ENCODE measurements at places on chromosomes 1 and 21.

DNA sequence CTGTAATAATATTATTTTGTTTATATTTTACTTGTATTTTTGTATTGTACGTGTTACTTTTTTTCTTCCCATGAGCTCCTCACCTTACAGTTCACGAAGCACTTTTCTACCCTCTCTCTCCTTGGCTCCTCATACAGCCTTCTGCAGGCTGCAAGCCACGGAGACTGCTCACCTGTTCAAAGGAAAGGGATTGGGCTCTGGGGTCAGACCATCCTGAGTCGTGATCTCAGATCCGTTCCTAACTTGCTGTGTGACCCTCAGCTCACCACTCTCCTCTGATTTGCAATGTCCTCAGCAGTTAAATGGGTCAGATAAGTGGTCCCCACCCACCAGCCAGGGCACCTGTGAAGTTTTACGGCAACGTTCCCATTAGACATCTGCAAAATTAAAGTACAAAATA lies 54.1 kb downstream of the VWA5B1 start:
- DNase-seq = no peak

DNA sequence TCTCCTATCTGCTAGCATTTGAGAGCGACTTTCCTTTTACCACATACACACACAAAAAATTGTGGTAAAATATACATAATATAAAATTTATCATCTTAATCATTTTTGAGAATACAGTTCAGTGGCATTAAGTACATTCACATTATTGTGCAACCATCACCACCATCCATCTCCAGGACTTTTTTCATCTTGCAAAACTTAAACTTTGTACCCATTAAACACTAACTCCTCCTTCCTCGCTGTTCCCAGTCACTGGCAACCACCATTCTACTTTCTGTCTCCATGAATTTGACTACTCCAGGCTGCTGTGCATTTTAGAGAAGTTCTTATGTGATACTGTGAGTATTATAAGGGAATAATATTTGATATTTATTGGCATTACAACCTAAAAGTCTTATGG lies 181.3 kb downstream of the C1orf21 start:
- DNase-seq = no peak

DNA sequence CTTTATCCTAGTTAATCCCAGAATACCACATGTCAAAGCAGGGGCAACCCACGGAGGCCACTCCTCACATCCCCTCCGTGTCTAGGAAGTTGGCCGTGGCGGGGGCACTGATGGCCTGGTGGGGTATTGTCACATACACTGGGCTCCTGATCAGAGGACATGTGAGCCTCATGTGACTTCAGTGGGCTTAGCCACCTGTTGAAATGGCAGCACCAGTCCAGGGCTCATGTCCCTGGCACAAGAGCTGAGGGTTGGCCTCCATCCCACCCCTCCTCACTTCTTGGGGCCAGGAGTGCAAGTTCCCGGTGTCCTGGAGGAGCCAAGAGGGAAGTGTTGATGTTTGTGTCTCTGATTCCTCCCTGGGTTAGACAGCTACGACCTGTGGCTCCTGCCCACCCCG lies 313.4 kb downstream of the CAMTA1 start:
- no peak for DNase-seq

- no peak for DNase-seq
Observed at GRCh38 chr1:186102547-186103148, 272.4 kb downstream of the TPR start.

- DNase-seq = peak; percentile 60
Observed at GRCh38 chr1:159088050-159088449, 11.5 kb upstream of the AIM2 start.

DNA sequence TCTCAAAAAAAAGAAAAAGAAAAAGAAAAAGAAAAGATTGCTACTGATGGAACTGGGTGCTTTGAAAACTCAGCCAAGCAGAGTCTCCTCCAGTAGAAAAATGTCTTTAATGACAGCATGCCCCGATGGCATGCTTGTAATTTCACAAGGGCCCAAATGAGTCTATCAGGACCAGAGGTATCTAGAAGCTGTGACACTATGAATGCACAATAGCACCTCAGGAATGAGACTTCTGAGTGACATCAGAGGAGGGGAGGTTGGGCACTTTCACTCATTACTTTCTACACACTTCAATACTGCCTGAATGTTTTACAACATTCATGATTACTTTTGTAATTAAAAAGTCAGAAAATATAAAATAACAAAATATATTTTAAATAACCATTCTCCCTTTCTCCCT lies 15.1 kb upstream of the CD58 start:
- DNase-seq = no peak

GRCh38 chr1:183569141-183569540 lies 21.1 kb downstream of the NCF2 start:
- no peak for DNase-seq

DNA sequence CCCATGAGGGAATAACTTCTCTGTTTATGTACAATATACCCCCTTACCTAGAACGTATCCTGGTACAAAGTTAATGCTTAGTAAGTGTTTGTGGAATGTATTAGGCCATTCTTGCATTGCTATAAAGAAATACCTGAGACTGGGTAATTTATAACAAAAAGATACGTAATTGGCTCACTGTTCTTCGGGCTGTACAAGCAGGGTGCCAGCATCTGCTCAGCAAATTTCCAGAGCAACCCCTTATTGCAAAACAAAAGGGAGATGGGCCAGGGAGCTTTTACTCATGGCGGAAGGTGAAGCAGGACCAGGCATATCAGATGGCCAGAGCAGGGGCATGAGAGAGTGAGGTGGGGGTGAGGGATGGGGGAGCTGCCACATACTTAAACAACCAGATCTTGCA lies 123.4 kb upstream of the C8B start:
- no peak for DNase-seq

- no peak for DNase-seq
Observed at GRCh38 chr1:76005765-76006164, 68.8 kb upstream of the ST6GALNAC3 start.

GRCh38 chr1:183936791-183937190 lies 100.7 kb downstream of the COLGALT2 start:
- no peak for DNase-seq

DNA sequence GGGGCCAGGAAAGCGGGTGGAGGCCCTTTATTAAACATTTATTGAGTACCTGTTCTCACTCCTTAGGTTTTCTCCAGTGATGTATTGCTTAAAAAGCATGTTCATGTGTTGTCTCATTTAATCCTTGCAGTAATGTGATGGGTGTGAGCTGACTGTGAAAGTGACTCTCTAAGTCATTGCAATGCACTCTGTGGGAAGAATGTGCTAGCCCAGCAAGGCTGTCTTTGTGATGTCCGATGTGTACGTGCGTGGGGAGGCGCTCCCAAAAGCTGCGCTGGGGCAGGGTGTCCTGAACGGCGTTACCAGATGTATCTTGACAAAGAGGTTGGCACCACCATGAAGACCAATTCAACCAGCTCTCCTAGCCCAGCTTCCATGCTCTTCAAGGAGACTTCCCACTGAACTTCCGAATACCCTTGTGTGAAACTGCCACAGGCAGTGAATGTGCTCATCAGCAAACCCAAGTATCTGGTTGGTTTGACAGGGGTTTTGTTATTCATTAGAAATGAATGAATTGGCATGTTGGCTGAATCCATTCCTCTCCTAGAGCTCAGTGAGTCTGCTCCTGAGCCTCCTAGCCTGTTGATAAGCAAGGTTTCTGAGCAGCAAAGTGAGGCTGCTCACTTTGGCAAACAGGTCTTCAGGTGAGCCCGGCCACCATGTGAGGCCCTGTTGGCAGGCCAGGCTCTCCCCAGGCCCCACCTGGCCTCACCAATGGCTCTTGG lies 28.0 kb downstream of the NUAK2 start:
- no peak for DNase-seq

GRCh38 chr1:162228586-162228985 lies 148.1 kb downstream of the SPATA46 start:
- no peak for DNase-seq

DNA sequence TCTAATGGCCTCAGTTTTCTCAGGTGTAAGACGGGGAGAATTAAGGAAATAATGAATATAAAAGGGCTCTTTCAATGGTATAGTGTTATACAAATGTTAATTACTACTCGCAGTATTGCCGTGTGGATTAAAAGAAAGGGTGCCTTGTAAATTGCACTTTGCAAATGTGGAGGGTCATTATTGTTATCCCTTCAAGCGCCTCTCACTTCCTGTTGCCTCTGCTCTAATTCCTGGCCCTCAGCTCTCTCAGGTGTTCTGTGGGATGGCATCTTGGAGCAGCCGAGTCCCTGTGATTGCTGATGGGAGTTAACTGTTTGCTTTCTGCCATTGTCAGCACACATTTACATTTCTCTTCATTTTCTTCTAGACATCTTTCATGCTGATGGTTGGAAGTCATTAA lies 7.1 kb upstream of the S100A11 start:
- no peak for DNase-seq

- DNase-seq = no peak
Observed at GRCh38 chr1:172966844-172967540, 83.7 kb downstream of the TNFSF18 start.

DNA sequence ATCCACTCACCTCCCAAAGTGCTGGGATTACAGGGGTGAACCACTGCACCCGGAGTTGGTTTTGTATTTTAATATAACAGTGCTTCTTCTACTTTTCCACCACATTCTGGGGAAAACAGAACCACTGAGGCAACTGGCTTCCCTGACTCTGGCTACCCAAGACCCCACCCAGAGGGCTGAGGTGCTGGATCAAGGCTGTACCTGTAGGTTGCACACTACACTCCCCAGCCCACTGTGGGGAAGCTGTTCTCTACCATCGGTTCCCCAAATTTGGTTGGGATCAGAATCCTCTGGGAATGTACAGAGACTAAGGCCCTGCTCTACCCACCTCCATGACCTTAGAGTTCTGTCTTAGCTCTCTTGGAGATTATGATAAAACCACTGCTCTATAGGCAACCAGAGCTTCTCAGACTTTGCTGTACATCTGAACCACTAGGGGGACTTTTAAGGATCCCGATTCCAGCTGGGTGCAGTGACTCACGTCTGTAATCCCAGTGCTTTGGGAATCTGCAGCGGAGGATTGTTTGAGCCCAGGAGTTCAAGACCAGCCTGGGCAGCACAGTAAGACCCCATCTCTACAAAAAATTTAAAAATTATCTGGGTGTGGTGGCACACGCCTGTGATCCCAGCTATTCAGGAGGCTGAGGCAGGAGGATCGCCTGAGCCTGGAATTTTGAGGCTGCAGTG lies 51.6 kb downstream of the GNG4 start:
- DNase-seq = no peak

DNA sequence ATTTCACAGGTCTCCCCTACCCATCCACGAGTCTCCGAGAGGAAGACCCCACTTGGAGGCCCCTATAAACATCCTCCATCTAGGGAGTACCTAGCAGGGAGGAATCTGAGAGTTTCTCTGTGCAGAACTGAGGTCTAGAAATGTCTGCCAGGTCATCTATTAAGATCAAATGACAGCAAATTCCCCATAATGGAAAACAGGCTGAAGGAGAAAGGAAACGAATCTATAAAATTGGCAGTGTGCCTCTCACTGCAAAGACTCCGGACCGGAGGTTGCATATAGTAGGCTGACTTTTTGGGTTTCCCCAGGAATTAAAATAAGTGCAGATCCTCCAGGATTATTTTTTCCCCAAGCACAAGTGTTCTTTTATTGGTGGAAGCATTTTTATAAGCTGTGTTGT lies 57.7 kb downstream of the NMNAT2 start:
- no peak for DNase-seq

DNA sequence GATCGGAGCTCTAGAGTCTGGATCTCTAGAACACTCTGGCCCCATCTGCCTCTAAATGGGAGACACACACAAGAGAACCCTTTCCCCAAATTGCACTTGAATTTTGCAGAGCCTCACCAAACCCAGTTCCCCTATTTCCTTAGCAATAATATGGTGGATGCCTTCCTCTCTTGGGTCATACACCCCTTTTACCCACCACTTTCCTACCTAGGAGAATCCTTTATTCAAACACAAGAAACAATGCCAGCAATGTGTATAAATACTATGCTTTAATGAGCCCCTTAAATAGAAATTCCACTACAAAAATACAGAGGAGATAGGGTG lies 760 bp upstream of the SF3B4 start:
- no peak for DNase-seq

DNA sequence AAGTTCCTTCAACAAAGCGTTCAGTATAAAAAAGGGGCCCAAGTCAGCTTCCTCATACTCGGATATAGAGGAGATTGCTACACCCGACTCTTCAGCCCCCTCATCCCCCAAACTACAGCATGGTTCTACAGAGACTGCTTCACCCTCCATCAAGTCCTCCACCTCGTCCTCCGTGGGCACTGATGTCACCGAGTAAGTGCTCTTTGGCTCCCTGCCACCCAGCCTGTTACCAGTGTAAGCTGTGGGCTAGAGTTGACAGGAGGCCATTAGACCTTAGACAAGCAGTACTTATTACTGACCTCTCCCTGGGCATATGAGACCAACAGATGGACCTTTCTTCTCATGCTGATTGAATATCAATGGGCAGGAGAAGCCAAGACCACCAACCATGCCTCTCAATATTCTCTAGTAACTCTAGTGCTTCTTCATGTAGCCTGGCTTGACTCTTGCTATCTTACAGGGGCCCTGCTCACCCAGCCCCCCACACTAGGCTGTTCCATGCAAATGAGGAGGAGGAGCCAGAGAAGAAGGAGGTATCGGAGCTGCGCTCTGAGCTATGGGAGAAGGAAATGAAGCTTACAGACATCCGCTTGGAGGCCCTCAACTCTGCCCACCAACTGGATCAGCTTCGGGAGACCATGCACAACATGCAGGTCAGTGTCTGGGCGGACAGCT lies 20.9 kb upstream of the IPO9 start:
- DNase-seq = no peak

DNA sequence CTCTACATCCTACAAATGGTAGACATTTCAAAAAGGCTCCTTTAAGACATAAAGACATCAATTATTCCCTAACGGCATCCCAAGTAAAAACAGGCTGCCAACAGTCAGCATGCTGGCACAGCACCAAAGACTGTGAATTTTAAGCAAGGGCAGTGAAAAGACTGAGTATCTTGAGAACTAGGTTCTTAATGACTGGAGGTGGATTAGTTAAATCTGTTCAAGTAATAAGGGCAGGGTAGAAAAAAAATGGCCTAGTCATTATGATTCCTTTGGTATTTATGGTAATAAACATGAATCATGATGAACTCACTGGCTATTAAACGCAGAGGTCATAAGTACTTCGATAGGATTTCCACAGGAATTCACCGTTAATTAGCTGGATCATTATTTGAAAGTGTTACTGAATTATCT lies 75.2 kb downstream of the KIFAP3 start:
- no peak for DNase-seq

DNA sequence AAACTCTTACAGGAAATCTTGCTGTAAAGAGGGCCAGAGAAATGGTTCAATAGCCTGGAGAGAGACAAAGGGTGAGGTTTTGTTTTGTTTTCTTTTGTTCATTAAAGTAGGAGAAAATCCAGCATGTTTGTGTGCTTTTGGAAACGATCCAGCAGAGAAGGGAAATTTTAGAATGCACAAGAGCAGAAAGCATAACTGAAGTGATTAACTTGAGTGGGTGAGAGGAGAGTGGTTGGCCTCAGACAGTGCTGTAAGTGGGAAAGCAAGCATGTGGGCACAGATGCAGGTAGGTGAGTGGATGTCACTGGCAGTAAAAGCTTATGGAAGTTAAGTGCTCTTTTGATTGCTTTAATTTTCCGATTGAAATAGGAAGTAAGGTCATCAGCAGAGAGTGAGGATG lies 50.2 kb downstream of the EEIG2 start:
- no peak for DNase-seq

- DNase-seq = no peak
Observed at GRCh38 chr1:54287176-54287650, 87.2 kb downstream of the MRPL37 start.

Data from GDM1 (cell line).